ENCODE measurements at places on chromosomes 7 and 10.

- DNase-seq, result no peak
Measured at GRCh38 chr7:135673360-135673706, 11.0 kb downstream of the STMP1 start.

DNA sequence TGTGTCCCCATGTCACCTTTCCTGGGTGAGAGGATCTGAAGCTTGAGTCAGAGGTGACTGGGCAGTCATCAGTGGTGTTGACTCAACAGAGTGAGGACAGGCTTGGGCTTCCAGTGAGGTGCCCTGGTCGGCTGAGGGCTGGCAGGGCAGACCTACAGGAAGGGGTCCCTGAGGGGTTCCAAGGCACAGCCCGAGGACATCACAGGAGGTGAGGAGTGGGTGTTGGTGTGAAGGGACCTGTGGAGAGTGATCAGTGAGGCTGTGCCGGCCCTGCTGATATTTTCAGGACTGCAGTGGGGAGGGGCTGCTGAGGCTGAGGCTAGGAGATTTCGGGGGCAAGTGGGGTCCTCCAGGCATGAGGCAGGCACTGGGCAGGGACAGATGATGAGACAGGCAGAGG is 545.5 kb downstream of the TCERG1L start:
- no peak for DNase-seq

DNA sequence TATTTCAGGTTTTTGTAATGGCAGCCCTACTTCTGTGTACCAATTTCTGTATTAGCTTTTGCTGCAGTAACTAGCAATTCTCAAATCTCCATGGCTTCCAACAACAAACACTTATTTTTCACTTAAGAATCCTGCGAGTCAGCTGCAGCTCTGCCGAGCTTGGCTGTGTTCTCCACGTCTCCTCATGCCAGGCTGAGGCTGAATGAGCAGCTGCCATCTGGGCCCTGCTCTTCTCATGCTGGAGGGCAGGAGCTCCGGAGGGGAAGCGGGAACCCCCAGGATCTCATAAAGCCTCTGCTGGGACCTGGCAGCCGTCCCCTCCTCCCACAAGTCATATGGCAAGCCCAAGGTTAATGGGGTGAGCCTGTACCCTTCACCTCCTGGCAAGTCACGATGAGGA is 591.1 kb downstream of the SDK1 start:
- no peak for DNase-seq

DNA sequence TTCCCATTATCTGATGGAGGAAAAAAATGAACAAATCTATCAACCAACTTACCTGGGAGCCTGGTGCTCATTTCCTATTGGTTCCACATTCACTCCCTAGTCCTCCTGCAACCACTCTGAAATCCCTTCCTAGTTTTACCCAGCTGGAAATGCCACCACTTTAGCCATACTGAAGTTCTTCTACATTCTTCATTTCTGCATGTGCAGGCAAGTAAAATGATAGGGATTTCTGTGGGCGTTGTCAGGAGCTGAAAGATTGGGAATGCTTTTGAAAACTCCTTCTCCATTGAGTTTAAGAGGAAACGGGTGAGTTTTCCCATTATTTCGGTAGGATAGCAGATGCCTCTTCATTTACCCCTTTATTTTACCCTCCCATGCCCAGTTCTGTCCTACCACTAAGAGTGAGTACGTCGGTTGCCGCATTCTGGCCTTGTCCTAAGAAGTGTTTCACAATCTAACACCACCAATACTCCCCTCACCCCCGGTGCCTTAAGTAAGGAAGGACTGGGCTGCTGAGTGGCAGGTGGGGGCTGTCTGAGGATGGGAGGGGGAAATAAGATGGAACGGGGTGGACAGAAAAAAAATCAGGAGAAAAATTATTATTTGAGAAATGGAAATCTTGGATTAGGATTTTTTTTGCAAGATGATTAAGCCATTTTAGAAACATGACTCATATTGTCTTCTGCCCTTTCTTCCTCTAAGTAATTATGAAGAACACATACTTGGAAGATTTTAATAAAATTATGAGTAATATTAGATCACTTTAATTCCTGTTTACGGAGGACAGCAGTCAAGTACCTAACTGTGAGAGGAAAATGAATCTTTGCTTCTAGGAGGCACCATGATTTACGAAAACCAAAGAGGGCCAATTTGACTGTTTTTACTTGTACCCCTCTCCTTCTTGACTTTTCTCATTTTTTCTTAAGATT is 13.2 kb upstream of the TAS2R60 start:
- no peak for DNase-seq

- no peak for DNase-seq
Measured at GRCh38 chr10:78532480-78533042, 498.9 kb downstream of the RPS24 start.

GRCh38 chr10:92965314-92965713 is 95.3 kb upstream of the CYP26C1 start:
- no peak for DNase-seq

DNA sequence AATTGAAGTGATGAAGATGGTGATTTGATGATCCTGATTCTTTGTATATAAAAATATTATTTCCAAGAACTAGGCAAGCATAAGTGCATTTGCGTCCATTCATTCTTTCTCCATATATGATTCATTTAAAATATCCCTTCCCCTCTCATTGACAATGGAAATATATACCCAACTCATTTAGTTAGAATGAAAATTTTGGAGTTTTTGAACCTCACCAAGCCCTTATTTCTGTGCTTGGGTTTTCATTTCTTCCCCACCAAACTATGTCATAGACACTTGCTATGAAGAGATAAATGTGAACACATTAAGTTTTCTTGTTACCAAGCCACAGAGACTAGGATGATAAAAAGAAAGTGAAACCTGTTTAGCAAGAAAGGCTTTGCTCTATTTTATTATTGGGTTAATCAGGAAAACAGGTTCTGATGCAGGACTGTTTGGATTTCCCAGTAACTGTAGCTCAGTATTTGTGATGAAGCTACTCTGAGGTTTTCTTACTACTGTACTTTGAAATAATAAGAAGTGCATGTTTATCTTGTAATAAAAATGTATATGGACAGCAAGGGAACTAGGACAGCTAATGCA is 68.3 kb downstream of the ITGB1 start:
- DNase-seq, result no peak

- DNase-seq, result no peak
Measured at GRCh38 chr10:93370961-93371360, 111.2 kb downstream of the MYOF start.

- DNase-seq, result no peak
Measured at GRCh38 chr10:130960531-130960930, 351.0 kb downstream of the TCERG1L start.

GRCh38 chr7:12729112-12729511 is 41.7 kb downstream of the ARL4A start:
- peak; percentile 56 for DNase-seq

DNA sequence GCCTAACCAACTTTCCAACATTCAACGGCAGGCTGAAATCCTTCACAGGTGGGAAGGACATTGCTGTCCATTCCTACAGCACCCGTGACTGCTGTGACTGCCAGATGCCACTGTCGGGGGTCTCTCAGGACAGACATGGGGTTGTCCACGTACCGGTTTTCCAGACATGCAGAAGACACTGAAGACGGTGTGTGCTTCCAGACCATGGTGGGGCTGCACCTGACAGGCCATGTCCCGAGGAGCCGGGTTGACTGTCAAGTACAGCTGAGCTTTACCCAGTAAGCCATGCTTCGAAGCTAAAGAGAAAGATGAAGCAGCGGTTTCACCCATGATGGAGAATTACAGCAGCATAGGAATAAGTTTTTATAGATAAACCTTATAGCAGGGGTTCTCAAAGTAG is 70.9 kb downstream of the PKD1L1 start:
- no peak for DNase-seq

DNA sequence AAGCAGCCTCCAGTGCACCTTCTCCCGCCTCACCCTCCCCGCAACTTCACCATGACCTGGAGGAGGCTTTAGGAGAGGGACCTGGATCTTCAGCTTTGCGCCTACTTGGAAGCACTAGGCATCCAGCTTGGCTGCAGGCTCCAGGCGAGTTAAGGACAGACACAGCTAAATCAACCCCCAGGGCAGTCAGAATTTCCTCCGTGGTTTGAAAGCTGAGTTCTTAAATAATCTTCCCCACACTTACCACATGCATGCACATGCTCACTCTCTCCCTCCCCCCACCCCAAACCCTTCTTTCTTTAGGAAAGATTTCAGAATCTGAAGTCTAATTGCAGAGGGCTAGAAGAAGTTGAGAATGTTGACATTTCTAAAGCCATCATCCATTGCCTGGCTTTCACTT is 36.7 kb upstream of the LRRC4 start:
- DNase-seq, result no peak

DNA sequence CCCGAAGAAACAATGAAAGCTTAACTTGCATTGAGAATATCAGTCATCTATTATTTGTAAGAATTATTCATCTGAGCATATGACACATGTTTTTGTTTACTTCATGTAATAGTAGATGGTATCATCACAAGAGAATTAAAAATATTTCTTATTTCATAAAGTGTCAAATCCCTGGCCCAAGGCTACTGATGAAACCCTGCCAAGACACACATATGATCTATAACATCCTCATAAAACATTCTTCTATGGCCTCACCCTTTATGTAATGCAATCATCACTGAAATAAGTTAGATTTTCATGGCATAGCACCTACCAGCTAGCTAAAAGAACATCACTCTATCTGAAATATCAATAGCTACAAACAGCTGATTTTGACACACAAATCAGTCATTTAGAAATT is 385.6 kb upstream of the PHF14 start:
- no peak for DNase-seq

DNA sequence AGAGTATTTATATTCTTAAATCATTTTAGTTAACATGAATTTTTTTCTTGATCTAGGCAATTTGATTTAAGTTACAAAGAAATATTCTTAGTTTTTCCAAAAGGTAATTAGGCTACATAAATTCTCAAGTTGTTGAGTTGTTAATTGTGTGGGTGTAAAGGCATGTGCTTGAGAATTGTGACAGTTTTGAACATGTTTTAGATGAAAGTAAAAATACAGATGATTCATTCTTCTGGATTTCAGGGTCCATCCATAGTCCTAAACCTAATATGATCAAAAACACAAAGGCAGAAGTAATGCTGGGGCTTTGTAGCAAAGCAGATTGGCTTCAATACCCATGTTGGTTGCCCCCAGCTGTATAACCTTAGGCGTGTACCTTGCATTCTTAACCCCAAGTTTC is 127.9 kb downstream of the CPED1 start:
- DNase-seq, result no peak

GRCh38 chr10:43105102-43105955 is 28.5 kb downstream of the RET start:
- peak; percentile 31 for DNase-seq

GRCh38 chr10:43214071-43214955 is 52.6 kb downstream of the RASGEF1A start:
- DNase-seq, result no peak

- no peak for DNase-seq
Measured at GRCh38 chr10:76311752-76312636, 880.6 kb downstream of the LRMDA start.

DNA sequence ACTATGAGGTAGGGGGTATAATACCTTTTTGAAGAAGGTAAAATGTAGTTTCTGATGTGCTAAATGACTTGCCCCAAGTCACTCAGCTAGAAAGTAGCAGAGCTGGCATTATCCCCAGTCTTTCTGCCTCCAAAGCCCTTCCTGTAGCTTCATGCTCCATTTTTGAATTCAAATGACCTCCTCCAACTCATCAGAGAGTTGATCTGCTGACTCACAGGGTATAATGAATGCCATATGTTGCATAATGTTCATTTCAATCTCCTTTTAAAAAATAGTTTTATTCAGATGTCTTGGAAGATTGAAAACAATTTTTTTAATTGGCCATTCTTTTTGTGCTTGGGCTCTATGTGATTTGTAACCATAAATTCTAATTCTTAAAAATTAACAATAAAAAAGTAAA is 272.8 kb upstream of the IMMP2L start:
- no peak for DNase-seq

- DNase-seq, result peak; percentile 50
Measured at GRCh38 chr7:120988591-120989256, at the start of gene CPED1. Gene CPED1 (plus strand): TSS chr7:120988711. CDS start chr7:120989622, 911 bp downstream.

- no peak for DNase-seq
Measured at GRCh38 chr10:108789336-108789735, 1134.0 kb downstream of the XPNPEP1 start.

GRCh38 chr7:155722118-155722517 is 77.7 kb downstream of the RBM33 start:
- DNase-seq, result no peak

GRCh38 chr7:44761207-44762161 is 12.8 kb downstream of the ZMIZ2 start:
- DNase-seq, result no peak

DNA sequence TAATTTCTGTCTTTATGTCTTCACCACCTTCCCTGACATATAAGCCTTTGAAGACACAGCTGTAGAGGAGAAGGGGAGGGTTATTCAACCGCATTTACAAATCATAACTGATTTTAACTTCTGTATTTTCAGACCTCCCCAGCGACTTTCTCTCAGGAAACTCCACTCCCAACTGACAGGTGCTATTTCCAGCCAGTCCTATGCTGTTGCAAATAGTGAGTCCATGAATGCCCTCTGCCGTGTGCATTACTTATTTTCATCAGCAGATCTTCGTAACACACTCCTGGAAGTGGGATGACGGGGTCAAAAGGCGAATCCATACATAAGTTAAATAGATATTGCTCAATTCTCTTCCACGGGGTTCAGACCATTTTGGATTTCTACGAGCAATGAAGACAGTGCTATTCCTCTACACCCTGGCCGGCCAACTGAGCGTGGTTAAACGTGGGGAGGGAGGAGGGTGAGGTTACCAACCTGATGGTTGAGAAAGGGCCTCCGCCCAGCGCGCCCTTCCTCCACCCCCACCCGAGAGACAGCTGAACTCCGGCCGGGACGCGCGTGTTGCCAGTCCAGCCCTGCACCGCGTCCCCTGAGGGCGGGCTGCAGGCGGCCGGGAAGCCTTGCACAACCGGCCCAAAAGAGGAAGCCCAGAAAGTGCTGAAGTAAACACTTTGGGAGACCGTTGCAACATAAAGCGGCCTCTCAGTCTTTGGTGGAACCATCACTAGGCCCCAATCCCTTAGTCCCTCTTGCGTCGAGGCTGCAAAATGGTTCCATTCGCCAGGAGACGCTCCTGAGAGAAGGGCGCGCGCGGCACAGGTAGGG is at the start of gene APBB1IP:
Gene APBB1IP (plus strand): TSS at position 705 of the 825 bp plus-strand sequence. CDS start 53,986 bp downstream, outside the sequence.
- DNase-seq, result peak; percentile 61

DNA sequence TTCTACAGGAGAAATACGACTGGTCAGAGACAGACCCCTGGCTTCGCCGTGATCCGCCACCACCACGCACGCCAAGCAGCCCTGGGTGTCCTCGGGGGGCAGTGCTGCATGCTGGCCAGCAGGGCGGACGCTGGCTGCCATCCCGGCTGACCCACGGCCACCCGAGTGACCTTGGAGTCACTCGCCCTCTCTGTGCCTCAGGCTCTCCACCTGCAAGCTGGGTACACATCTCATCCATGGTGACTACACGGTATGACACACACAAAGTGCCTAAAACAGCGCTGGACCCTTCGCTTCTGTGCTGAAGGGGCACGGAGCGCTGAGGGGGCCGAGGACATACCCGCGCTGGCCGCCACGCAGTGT is 62.0 kb upstream of the RNF32 start:
- DNase-seq, result no peak

GRCh38 chr7:130672146-130672545 is 3.6 kb upstream of the COPG2 start:
- DNase-seq, result no peak
